Activated gamma-delta T cell (primary cell): ENCODE measurements at places on chromosomes 5 and 9.
A peak's percentile ranks its signal among the peaks of the same experiment; 100 is the strongest.

DNA sequence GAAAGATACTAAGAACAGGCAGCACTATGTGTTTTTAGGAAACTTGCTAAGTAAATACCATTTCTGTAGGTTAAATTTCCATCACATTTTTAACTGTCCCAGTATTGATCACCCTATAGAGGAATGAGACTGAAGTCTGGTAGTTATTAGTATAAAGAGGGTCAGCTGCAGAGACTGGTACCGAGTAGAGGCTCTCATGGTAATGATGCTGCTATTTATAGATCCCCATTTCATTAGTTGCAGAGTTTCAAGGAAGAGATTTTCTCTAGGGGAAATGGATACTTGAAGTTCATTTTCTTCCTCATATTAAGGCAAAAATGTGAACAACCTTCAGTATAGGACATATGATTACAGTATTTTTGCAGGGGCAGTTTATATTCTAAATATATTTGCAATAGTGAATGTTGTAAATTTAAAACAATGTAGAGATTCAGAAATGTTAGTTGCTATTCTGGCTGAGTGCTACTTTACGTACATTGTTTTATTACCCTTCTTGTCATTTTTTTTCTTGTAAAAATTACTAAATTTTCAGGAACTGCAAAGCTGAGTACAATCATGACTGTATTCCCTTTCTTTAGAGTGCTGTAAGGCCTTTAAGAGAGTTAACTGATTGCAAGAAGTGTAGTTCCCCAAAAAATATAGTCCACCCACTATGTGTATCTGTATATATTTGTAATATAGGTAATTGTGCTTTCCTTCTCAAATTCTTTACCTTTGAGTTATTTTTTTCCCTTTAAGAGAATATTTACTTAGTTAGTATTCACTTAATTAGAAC lies 14.7 kb downstream of the PBX3 start:
- DNase-seq = no peak

GRCh38 chr5:112555691-112556090 lies 136.6 kb upstream of the EPB41L4A start:
- no peak for DNase-seq

DNA sequence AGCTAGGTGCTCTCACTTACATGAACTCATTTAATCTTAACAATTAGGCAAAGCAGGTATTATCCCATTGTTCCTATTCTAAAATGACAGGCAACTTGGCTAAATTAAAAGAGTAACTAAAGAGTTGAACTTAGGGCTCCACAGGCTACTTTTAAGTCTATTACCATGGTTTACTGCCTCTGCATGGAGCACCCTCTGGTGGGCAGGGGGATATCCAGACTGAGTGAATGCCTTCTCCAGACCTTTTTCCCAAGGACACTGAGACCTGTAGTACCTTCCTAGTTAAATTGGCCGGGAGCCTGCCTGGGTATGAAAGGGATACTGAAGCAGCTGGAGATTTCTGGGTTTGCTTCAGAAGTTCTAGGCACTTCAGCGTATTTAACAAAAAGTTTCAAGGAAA lies 238.1 kb downstream of the ELAVL2 start:
- DNase-seq = no peak

- no peak for DNase-seq
Measured at GRCh38 chr5:150062216-150062922, 24.0 kb downstream of the CSF1R start.

GRCh38 chr5:136021016-136021405 lies 7.8 kb upstream of the TGFBI start:
- DNase-seq = no peak

DNA sequence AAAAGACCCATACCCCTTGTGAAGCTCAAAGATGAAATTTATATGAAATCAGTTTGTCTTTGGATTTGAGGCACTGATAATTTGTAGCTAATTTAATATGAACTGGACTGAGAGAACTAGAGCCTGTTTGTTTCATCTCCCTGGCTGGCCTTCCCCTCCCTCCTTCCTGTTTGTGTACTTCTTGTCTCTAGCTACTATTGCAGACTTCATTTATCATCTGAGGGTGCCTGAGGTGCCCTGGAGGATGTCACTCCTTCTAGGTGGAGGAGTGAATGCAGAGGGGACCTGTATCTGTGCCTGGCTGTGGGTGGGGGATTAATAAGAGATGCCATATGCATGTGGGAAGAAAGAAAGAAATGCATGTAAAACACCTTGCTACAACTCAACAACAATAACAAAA lies 22.2 kb upstream of the GNPDA1 start:
- no peak for DNase-seq

- DNase-seq = no peak
Measured at GRCh38 chr5:34415559-34416198, 240.4 kb upstream of the RAI14 start.

DNA sequence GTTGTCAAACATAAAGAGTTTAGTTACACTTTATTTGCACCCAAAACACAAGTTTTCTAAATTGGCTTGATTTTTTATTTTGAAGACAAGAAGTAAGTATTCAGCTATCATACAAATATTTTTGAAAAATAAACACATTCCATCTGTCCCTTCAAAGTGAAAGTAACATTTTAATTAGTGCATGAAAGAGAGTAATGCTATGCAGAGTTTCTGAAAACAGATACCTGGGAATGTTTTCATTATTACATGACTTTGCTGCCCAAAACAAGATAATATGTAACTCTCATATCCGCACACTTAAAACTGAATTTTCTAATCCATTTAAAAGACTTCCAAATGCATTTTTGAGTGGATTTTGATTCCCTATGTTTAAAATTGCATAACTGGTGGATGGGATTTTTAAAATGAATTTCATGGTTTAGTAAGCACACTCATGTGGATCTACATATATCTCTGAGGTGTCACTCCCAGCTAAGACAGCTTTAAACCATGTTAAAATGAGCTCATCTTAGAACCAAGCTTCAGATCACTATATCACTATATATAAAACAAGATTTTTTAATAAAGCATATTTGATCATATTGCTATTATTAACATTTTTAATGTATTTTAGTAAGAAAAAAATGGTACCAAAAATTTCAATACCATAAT lies 127.5 kb downstream of the ATPSCKMT start:
- DNase-seq = no peak

DNA sequence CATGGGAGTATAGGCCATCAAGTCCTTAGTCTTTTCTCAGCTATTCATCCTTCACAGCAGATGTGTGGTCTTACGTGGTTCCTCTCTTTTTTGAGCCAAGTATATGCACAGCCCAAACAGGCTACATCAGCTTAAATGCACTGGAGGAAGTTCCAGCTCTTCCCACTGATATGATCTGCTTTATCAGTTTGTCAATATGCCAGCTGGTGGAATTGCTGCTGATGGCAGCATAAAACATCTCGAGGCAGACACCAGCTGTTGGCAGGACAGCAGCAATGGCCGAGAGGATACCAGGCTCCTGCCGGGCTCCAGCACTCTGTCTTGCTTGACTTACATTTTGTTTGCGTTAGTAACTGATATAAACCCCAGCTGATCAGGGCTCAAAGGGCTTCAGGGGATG lies 143.4 kb downstream of the TENT4A start:
- no peak for DNase-seq

DNA sequence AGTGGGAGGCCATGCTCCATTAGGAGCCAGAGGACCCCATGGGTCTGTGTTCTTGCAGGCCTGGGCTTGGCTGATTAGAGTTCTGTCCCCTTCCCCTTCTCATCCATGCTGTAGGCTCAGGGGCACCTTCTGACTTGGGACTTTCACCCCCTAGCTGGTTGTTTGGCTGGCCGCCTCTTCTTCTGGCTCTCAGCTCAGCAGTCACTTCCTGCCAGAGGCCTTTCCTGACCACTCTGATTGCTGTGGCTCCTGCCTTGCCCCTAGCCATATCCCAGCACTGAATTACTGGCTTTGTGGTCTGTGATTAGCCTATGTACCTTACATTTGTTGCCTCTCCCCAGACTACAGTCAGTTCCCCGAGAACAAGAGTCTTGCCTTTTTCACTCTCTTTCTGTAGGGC lies 14.6 kb downstream of the ENTREP1 start:
- DNase-seq = no peak

DNA sequence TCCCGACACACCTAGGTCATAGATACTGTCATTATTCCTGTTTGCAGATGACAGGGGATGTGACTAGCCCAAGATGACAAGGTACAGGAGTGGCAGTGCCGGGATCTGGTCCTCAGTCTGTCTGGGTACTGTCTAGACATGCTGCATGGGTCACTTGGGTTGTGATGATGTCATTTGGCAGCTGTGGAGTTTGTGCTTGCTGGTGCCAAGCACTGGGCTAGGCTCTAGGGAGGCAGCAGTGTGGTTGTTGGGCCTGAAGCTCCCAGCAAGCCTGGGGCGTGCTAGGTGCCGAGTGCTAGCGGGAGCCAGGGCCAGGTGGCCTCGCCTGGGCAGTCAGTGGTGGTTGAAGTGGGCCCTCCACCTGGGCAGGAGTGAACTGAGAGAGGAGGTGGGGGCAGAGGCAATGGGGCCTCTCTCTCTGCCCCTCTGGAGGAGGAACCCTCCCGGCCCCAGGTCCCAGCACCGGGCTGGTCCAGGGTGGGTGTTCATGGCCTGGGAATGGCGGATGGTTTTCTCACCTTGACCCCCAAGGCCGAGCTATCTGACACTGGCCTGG lies 8.8 kb upstream of the ASB6 start:
- DNase-seq = no peak

DNA sequence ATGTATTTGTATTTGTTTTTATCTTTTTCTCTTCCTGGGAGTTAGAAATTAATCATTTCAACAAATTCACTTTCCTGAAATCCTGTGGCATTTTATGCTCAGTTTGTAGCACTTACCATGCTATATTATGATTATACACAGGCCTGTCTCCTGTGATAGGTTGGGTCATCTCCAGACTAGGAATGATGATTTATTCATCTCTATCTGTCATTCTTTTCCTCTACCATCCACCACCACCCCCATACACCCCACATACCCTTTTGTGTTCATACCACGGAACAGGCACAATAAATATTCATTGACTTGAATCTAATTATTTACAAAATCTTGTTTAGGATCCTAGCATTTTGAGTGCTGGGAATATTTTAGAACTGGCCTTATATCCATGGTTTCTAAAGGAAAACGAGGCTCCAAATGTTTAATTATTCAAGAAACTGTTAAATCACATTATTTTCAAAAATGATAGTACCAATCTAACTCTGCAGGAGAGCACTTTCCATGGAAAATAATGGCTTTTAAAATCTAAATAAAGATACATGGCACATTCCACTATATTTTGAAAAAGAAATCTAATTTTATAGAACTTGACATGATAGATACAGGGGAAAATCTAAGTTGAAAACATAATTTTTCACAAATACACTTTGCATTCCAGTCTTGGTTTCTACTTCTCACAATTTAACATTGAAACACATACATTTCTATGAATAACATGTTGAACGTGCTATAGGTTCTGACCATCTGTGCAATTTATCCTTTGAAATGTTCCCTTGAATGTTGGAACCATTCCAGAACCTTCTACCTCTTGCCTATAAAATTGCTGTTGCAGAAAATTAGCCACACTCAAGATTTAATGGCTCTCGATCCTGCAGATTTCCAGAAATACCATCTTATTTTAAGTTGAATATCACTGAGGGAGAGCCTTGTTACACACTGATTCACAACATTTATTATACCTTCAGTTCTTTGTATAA lies 89.3 kb downstream of the STARD4 start:
- no peak for DNase-seq

GRCh38 chr9:90925581-90926257 lies 124.1 kb downstream of the SYK start:
- DNase-seq = no peak

- no peak for DNase-seq
Measured at GRCh38 chr9:9560382-9561035, 1052.3 kb downstream of the PTPRD start.

DNA sequence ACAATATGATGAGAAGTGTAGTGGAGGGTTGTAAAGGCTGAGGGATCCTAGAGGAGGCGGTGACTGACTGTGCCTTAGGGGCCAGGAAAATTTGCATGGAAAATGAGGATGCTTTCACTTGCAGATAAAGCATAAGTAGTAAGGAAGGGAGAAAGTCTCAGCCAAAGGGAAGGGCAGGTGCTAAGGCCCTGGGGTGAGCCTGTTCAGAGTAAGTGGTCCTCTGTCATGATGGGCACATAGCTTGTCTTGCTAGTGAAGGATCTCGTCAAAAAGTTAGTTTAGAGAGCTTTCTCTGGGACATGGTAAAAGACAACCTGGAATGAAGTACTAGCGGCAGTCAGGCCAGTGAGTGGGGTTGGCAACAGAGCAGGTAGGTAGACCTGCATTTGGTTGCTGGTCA lies 75.4 kb upstream of the CPLX2 start:
- no peak for DNase-seq

GRCh38 chr9:136791516-136792276 lies 552 bp downstream of the TMEM141 start:
- peak; percentile 38 for DNase-seq

GRCh38 chr9:129027685-129028191 lies 393 bp downstream of the SH3GLB2 start:
- peak; percentile 81 for DNase-seq

DNA sequence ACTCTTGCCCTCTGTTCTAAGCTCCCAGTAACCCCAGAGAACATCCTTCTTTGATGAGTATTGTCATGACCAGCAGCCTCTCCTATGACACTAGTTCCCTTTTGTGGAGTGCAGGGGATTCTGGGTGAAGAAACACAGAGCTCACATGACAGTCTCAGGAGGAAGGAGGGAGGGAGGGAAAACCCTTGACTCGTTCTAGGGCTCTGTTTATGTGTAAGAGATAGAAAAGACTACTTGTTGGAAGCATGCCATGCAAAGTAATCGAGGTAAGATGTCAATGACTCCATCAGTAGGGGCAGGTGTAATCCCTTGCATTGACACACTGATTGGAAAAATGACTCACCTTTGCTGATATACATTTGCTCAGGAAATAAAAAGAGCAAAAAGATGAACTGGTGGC lies 190.2 kb upstream of the ELL2 start:
- no peak for DNase-seq

DNA sequence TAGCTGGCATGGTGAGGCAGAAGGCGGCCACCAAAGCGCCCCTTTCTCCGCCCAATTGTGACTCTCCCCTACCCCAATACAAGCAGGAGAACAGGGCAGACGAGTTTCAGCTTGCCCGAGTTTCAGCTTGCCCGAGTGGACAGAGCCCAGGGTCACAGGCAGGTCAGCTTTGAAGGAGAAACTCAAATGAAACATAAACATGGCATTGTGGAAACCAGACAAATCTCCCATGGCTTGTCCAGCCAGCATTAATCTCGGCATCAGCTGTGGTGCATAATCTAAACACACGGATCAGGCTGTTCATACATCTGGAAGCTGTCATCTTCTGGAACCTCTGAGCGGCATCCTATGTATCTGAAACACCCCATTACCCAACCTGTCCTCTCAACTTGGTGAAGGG lies 16.9 kb downstream of the PTCH1 start:
- DNase-seq = no peak

DNA sequence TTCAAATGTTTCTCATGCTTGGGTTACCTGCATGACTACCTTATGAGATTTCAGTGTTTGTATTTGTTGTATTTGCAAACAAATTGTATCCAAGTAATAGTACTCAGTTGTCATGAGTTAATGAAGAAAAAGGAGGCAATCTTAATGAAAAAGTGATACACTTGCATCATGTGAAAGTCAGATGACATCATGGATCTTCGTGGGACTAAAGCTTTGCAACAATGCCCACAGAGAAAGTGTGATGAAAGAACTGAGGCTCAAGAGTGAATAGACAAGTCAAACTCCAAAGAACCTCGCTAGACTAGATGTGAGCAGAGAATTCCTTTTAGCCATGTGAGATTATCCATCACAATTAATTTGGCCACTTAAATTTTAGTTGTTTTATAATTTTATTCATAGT lies 75.4 kb upstream of the ADRB2 start:
- DNase-seq = no peak
